ENCODE measurements at places on chromosomes 2 and 18.

- DNase-seq = no peak
Observed at GRCh38 chr2:128362176-128362888, 43.7 kb upstream of the HS6ST1 start.

GRCh38 chr2:154704991-154705390, 6.5 kb downstream of the KCNJ3 start:
- DNase-seq = no peak

DNA sequence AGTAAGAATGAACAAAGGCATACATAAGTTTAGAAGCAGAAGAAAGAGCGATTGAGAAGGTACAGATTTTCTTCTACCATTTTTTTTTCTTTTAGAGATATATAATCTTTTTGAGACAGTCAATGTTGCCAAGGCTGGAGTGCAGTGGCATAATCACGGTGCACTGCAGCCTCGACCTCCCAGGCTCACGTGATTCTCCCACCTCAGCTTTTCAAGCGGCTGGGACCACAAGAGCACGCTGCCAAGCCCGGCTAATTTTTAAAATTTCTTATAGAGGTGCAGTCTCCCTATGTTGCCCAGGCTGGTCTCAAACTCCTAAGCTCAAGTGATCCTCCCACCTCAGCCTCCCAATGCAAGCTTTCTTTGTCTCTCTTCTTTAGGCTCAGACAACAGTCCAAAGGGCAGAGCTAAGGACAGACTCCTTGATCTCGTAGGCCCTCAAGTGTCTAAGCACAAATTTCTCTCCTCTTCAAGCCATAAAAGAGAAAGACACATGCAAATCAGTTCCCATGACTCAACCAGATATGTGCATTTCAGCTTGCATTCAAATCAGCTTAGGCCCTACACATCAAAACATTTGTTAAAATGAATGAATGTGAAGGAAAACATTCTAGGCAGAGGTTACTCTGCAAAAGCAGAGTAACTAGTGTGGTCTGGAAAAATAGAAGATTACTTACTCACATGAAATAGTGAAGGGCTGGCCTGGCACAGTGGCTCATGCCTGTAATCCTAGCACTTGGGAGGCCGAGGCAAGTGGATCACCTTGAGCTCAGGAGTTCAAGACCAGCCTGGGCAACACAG, 18.0 kb downstream of the ITSN2 start:
- no peak for DNase-seq

- DNase-seq = no peak
Observed at GRCh38 chr2:104690255-104690984, 163.5 kb upstream of the POU3F3 start.

DNA sequence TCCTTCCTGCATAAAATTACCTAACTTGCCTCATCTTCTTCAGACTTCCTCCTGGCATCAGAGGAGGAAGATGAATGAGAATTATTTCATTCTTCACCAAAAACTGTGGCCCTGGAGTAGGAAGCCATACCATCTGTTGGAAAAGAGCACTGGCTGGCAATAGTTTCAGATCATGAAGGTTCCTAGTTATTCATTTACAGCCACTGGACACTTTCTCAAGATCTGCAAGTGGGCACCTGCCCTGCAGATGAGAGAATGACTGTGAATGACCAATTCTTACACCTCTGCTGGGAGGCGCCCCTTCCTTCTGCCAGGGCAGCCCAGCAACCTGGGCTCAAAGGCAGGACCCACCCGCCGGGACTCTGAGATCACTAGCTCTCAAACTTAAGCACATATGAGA, 13.0 kb downstream of the DIPK1C start:
- no peak for DNase-seq

DNA sequence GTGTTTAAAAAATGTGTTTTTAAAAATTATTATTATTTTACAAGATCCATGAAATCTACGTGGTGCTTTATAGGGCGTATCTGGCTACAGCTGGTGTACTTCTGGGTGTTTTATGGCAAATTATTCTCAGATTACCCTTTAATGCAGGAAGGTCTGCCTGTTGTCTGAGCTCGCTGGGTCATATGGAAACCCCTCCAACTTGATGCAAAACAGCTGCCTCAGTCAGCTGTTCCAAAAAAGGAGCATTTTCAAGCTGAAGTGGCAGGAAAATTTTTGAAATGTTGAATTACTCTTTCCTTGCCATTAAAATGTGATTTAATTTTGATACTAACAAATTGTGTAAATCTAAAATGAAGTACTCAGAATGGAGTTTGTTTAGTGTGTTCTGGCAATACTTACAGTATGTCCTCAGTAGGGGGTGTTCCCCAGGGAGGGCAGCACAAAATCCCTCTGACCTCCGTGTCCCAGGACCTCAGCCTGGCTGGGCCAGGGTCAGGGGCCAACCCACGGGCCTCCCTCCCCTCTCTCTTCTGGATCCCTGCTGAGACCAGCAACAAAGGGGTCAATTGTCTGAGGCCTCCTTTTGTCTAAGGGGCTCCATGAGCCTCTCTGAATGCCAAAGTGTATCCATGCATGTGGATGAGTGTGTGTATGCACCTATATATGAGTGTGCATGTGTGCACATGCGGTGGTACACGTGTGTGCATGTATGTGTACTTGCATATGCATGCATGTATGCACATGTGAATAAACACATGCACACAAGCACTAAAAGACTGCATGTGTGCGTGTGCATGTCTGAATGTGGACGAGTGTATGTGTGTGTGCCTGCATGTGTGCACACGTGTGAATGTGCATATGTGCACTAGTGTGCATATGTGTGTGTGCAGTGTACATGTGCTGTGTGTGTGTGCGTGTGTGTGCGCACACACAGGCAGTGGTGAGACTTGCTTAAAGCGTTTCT, 105.4 kb downstream of the ACOXL start:
- DNase-seq = no peak
